CD4-positive, alpha-beta T cell treated with Interleukin-4 for 1 hour (primary cell): ENCODE measurements at places on chromosomes 7 and 10.
A peak's percentile ranks its signal among the peaks of the same experiment; 100 is the strongest.

DNA sequence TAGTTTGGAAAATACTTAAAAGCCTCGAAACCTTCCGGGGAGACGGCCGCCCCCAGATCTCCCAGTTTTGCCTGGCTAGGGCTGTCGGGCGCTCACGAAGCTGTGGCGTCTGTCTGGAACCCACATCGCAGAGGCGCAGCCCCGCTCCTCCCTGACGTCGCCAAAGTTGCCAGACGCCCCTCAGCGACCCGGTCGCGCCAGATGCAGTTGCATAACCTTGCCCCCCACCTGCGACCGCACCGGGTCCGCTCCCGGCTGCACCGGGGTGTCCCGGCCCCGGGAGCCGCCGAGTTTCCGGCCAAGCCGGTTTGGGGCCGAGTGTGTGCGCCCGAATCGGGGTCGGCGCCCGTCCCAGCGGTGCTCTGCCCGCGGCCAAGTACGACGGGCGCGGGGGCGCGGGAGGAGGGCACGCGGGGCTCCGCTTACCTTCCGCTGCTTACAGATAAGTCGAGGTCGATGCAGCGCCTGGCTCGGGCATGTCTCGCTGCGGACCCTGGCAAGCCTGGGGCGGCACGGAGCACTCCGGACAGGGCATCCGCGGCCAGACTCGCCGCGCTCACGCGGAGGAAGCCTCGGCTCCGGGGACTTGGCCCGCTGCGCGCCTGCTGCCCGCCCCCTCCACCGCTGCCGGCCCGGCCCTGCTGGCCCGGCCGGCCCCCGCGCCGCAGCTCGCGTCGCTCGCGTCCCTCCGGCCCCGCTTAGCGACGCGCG, 665 bp downstream of the INSYN2A start:
- no peak for DNase-seq

GRCh38 chr10:70493660-70494234, 15.2 kb downstream of the PALD1 start:
- peak; percentile 62 for DNase-seq

GRCh38 chr7:26090927-26091519, 61.0 kb upstream of the NFE2L3 start:
- no peak for DNase-seq

DNA sequence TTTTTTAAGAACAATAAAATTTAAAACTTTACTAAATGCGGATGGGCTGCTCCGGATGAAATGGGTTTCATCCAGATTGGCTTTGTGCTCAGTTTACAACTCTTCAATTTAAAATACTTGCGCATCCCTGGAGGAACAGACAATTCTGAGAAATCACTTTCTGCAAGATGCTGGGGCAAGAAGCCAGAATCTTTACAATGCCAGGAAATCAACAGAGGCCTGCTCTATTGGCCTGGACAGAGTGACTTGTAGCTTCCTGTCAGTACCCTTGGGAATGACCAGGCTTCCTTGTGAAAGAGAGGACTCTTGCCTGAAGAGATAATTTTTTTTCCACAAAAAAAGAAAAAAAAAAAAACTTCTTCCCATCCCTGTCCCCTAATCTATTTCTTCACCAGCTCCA, 3.9 kb upstream of the FAM13C start:
- DNase-seq, result no peak

DNA sequence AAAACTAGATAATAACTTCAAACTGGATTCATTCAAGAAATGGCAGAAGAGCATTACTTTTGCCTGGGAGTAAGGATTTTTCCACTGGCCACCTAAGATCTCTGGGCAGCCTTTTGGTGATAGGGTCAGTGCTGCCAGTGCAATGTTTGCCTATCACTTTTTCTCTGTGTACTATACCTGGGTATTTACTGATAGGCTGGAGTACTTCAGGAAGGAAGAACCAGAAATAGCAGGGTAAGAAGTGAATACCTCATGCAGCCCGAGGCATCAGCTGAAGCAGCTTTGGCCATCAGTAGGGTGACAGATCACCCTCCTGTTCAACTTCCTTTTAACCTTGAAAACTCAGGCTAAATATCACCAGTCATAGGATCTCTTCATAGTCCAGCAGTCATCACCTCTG, 5.5 kb upstream of the PAPSS2 start:
- DNase-seq, result no peak

DNA sequence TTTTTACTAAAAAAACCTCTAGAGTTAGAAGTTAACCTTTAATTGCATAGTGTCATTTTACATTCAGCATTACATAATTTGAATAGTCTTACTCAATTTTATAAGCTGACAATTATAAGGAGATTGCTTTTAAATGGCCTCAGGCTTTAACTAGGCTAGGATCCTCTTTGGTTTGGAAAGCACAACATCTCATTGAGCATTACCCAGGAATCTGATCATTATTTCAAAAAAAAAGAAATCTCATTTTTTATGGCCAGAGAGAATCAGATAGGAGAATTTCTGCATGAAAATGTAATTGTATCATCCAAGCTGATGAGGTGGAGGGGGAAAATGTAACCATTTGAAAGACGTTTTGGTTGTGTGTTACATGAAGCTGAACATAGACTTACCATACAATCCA, 324.9 kb upstream of the POT1 start:
- no peak for DNase-seq

DNA sequence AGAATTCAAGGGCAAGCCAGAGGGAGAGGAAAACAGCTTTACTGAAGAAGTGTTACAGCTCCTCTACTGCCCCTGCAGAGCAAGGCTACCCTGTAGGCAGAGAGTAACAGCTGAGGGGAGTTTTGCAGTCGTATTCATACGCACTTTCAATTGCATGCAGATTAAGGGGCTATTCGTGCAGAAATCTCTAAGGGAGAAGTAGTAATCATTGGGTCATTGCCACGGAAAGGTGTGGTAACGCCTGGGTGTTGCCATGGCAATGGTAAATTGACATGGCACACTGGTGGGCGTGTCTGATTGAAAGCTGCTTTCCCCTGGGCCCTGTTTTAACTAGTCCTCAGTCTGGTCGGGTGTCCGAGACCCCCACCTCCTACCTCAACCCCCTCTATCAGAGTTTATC, 227.2 kb downstream of the NSUN6 start:
- no peak for DNase-seq

DNA sequence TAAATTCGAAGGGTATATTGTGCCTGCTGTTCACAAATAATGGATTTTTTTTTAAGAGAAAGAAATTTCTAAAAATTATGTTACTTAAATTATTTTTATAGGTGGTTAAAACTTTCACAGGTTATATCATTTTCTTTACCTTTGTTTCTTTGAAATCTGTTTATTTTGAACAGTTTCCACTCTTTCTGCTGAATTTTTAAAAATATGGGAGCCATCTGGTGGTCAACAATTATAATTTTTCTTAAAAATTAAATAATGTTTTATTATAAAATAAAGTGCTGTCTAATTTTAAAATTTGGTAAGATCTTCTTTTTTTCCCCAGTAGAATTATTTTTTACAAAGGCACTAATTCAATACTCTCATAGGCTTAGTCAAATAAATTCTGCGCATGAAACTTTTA, 263.9 kb downstream of the ETV1 start:
- no peak for DNase-seq

GRCh38 chr7:124084024-124084423, 51.2 kb upstream of the TMEM229A start:
- no peak for DNase-seq

DNA sequence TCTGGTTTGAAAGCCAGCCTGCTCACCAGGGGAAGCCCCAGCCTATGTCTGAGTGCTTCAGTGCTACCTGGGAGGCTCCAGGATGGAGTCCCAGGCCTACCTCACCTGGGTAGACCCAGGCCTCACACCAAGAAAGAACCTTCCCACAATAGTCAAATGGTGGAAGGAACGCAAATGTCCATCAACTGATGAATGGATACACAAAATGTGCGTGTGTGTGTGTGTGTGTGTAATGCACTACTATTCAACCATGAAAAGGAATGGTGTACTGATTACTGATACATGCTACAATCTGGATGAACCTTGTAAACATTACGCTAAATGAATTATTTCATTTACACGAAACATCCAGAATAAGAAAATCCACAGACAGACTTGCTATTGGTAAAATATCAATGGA, 15.2 kb upstream of the ADRB1 start:
- DNase-seq, result no peak

- DNase-seq, result no peak
Observed at GRCh38 chr7:38393874-38394273, 120.4 kb upstream of the TARP start.

DNA sequence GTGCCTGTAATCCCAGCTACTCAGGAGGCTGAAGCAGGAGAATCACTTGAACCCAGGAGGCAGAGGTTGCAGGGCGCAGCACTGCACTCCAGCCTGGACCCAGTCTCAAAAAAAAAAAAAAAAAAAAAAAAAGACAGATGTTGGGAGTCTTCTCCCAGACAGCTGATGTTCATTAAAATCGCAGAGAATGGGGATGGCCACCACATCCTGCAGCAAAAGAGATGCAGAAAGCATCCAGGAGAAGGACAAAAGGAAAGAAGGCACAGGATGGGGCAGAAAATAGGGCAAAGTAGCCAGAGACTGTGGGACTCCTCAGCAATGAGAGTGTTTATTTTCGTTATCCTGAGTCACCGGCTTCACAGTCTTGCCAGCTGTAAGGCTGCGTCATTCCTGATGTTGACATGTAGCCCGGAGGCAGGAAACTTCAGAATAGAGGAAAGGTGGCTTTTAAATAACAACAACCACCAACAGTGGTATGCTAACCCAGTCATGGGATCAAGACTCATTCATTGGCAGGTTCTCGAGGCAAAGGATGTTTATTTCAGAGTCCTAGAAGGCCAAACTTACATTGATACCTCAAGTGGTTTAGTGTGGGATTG, 149.5 kb upstream of the SVIL start:
- no peak for DNase-seq

GRCh38 chr7:69622960-69623359, 24.7 kb downstream of the AUTS2 start:
- no peak for DNase-seq

DNA sequence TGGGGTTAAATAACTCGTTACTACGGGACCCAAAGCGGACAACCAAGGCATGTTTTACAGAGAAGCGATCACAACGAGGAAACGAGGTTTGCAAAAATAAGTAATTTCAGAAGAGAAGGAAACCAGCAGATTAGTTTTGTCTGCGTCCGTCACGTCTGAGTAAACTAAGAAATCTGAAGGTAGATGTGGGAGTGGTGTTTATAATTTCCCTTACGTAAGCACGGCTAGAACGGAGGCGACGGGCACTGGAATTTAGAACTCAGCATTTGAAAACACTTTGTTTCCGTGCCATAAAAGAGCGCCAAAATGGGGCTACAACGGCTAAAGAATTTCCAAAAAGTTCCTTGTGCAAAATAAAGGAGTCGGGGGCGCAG, 718 bp upstream of the UMAD1 start:
- peak; percentile 64 for DNase-seq

DNA sequence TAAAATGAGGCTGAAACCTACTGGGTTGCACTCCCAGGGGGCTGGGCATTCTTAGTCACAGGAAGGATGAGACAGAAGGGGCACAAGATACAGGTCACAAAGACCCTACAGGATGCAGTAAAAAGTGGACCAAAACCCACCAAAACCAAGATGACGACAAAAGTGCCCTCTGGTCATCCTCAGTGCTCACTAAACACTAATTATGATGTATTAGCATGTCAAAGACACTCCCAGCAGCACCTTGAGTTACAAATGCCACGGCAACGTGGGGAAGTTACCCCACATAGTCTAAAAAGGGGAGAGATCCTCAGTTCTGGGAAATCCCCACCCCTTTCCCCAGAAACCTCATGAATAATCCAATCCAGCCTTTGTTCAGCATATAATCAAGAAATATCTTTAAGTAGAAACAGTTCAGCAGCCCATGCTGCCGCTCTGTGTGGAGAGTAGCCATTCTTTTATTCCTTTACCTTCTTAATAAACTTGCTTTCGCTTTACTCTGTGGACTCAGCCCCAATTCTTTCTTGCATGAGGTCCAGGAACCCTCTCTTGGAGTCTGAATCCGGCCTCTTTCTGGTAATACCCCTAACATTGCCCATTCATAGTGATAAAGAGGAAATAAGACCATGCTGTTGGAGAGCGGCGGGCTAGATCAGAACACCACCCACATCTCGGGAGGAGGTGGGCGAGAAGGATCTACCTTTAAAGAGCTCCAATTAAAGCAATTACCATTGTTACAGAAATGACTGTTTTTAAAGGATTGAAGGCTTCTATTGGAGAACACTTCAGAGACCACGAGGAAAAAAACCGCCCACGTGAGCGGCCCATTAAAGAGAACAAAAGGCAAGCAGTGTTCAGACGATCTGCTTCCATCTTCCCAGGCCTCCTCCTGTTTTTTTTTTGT, 170.9 kb downstream of the USP6NL start:
- peak; percentile 31 for DNase-seq

DNA sequence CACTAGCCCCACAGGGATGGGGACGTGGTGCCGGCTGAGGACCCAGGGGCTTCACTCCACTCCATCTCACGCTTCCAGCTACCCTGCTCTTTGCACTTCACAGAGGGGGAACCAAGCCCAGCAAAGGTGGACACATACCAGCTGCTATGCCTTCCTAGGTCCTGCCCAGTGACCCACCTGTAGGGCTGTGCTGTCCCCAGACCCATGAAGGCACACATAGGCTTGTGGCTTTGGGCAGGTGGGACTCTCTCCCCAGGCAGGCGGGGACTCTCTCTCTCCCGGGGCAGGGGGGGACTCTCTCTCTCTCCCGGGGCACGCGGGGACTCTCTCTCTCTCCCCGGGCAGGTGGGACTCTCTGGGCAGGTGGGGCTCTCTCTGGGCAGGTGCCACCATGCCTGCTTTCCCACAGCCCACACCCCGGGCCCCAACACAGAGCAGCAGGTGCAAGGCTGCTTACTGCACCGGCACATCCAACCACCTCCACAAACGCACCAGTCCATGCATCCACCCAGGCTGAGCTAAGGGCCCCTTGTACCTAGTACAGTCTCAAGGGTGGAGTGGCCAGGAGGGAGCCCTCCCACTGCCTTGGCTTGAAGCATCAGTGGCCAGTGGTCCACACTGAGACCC, 13.8 kb upstream of the GPR146 start:
- no peak for DNase-seq

- no peak for DNase-seq
Observed at GRCh38 chr7:47326808-47327207, 255.1 kb downstream of the TNS3 start.

- DNase-seq, result peak; percentile 9
Observed at GRCh38 chr7:2725178-2726105, 37.4 kb downstream of the AMZ1 start.

- DNase-seq, result no peak
Observed at GRCh38 chr10:44383749-44384600, 922 bp downstream of the CXCL12 start.

GRCh38 chr7:23863209-23863787, 153.3 kb downstream of the STK31 start:
- DNase-seq, result no peak

GRCh38 chr7:45130910-45131309, 19.4 kb upstream of the TBRG4 start:
- DNase-seq, result no peak
